ENCODE measurements at places on chromosomes 3 and 15. TPM values are rescaled to one million over a fixed set of nuclear protein-coding genes. Genes with fewer than 3 reads are reported as not detected.

The PLS1 gene
- total RNA-seq = 26.0 TPM

The PIAS1 gene
- total RNA-seq = 62.0 TPM

The DUOX2 gene
- total RNA-seq = 3.8 TPM

The ARPIN gene
- total RNA-seq = 30.5 TPM

The ARNT2 gene
- 12.9 TPM for total RNA-seq

The MED12L gene
- total RNA-seq = 0.69 TPM

The RTP3 gene
- not detected for total RNA-seq

The DPPA2 gene
- not detected for total RNA-seq

The BUB1B gene
- total RNA-seq = 1.8 TPM

The PP2D1 gene
- not detected for total RNA-seq

The GHSR gene
- not detected for total RNA-seq

The BLM gene
- total RNA-seq = 1.5 TPM

The DLL4 gene
- total RNA-seq = 22.0 TPM

The CDCP1 gene
- 19.1 TPM for total RNA-seq

The EPB42 gene
- total RNA-seq = not detected

The UROC1 gene
- total RNA-seq = not detected

The ATXN7 gene
- total RNA-seq = 35.5 TPM

The NIPA2 gene
- 46.2 TPM for total RNA-seq

The VWA5B2 gene
- not detected for total RNA-seq

The ATP10A gene
- total RNA-seq = 31.1 TPM

The LXN gene
- total RNA-seq = 20.9 TPM

The GPR156 gene
- 0.09 TPM for total RNA-seq

The TSEN2 gene
- 16.0 TPM for total RNA-seq

The MORC1 gene
- total RNA-seq = not detected

The GATA2 gene
- total RNA-seq = 86.6 TPM

The LRRN1 gene
- 5.2 TPM for total RNA-seq

The GMPS gene
- 41.2 TPM for total RNA-seq

The RTP4 gene
- 5.6 TPM for total RNA-seq

The CEMIP gene
- total RNA-seq = 17.3 TPM

The PEAK1 gene
- total RNA-seq = 139 TPM

The DNAH12 gene
- total RNA-seq = 0.52 TPM

The GNAI2 gene
- total RNA-seq = 321 TPM

The TMPRSS7 gene
- total RNA-seq = 0.20 TPM

The KBTBD13 gene
- total RNA-seq = not detected

The C3orf38 gene
- 18.1 TPM for total RNA-seq

The SLC24A5 gene
- total RNA-seq = 0.84 TPM

The CPNE4 gene
- 0.26 TPM for total RNA-seq

The FSD2 gene
- total RNA-seq = not detected

The LDHAL6B gene
- total RNA-seq = not detected

The CTXN2 gene
- not detected for total RNA-seq

The CLEC3B gene
- total RNA-seq = 265 TPM

The SMCO1 gene
- total RNA-seq = not detected

The TCAIM gene
- total RNA-seq = 33.2 TPM

The STAC gene
- 25.3 TPM for total RNA-seq

The AADACL2 gene
- not detected for total RNA-seq

The NEK10 gene
- total RNA-seq = 0.49 TPM

The DCLK3 gene
- not detected for total RNA-seq

The PTX3 gene
- total RNA-seq = 7.2 TPM

The P2RY13 gene
- 8.2 TPM for total RNA-seq

The PLEKHO2 gene
- total RNA-seq = 62.8 TPM

The IL5RA gene
- total RNA-seq = 0.69 TPM

The KCNMB2 gene
- 1.2 TPM for total RNA-seq

The CLRN1 gene
- not detected for total RNA-seq

The ADAMTS17 gene
- total RNA-seq = 6.2 TPM

The GP5 gene
- 0.26 TPM for total RNA-seq

The SH3GL3 gene
- 3.4 TPM for total RNA-seq

The COL6A5 gene
- 6.3 TPM for total RNA-seq

The GBE1 gene
- 29.2 TPM for total RNA-seq

The ISLR gene
- total RNA-seq = 40.6 TPM

The SORD gene
- 7.3 TPM for total RNA-seq
